ENCODE measurements at places on chromosomes 3 and 15.

DNA sequence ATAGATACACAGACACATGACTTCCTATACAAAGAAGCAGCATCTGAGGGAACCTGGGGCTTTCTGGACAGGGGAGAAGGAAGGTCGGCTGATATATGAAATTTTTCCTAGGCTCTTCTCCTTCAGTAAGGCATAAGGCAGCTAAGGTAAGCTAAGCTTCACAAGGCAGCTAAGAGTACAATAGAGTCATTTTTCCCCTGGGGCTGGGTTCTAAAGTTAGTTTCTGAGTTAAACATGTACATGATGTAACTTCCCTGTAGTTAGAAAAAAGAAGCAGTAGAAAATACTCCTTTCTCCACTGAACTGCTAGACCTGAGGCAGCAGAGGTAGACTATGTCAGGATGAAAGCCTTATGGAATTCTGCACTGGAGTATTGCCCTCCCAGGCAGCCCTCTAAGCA lies 109.6 kb downstream of the PLD1 start:
- no peak for DNase-seq

DNA sequence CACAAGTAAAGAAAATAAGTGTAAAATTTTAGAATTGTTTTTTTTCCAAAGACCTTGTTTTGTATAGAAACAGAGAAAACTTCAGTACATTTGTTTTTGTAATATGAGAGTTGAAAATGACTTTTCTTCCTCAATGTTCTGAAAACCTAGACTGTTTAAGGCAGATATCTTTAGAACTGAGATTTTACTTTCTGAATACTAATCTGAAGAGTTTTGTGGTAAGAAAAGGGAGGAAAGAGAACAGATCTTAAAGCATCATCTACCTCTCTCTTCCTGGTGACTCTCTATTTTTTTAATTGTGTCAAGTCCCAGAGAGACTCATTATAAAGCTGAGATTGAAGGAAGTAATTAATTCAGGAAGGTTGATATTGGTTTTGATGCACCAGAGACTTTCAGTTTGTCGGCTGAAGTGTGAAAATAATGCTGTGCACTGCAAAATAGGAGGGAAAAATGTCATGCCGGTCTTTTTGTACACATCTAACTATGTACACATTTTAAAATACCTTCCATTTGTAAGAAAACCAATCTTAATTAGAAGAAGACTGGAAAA lies 142.1 kb upstream of the NAALADL2 start:
- no peak for DNase-seq

GRCh38 chr15:74807282-74807681 lies 5.4 kb upstream of the LMAN1L start:
- no peak for DNase-seq

DNA sequence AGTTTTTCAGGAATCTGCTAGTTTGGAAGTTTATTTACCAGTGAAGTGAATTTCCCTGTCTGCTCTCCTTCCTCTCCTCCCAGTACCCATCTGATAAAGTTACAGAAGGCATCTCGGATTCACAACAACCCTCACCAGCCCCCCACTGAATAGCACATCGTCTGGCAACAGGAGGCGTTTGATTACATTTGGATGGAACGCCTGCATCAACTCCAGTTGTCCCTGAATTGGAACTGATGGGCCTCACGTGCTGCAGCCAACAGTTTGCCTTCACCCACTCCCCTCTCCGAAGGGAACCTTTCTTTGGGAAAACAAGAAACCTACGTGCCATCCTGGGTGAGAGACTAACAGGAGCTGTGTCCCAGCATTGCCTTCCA lies 59.5 kb upstream of the BCL6 start:
- DNase-seq, result no peak

DNA sequence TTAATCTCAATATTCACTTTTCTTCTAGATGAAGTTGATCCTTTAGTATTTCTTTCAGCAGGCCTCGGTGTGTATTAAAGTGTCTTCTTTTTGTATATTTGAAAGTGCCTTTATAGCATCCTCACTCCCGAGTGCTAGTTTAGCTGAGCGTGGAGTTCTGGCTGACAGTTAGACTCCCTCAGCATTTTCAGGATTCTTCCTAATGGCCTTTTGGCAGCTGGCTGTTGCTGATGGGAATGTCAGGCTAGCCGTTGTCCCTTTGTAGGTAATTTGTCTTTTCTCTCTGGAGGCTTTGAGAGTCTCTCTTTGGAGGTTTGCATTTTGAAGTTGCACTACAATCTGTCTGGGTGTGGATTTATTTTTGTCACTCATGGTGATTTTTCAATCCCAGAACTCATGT lies 94.4 kb downstream of the SRGAP3 start:
- no peak for DNase-seq

- no peak for DNase-seq
These were observed 10.3 kb upstream of the MCF2L2 start for GRCh38 chr3:183438735-183439134.

GRCh38 chr15:74967670-74968069 lies 11.1 kb upstream of the RPP25 start:
- no peak for DNase-seq

DNA sequence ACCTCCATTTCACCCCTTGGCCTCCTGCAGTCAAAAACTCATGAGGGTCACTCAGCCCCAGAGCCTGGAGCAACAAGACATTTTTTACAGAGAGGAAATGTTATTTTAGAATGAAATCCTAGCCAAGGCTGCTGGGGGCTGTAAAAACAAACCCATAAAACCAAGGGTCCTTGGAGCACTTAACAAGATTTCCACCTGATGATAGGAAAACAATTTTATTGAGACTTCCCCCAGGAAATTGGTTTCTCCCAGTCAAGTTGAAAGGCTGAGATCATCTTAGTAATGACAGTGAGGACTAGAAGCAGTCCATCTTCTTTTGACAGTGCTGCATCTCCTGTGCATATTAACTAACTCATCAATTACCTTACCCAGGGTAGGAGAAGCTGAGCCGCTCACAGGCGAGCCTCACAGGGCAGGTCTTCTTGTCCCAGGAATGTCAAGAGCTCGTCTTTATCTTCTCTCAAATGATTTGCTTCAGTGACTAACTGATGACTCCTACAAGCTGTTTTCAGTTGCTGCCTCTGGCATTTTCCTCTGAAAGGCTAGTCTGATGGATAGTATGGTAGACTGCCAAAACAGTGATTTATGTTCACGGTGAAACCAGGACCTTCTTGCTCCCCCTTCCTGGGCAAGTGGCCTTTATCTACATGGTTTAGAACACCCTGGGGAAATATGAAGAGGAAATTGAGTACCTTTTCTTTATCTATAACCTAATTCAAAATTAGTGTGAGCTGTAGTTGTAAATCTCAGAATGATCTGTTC lies 34.6 kb upstream of the AEN start:
- DNase-seq, result peak; percentile 53

- no peak for DNase-seq
These were observed 409.8 kb downstream of the TBL1XR1 start for GRCh38 chr3:176787506-176787905.

GRCh38 chr3:19934098-19934566 lies at the start of gene EFHB:
TSS of gene EFHB (minus strand) at chr3:19934217. CDS start at chr3:19934018, 199 bp downstream.
- DNase-seq, result peak; percentile 32

GRCh38 chr15:70783610-70784022 lies 20.3 kb upstream of the UACA start:
- DNase-seq, result no peak

DNA sequence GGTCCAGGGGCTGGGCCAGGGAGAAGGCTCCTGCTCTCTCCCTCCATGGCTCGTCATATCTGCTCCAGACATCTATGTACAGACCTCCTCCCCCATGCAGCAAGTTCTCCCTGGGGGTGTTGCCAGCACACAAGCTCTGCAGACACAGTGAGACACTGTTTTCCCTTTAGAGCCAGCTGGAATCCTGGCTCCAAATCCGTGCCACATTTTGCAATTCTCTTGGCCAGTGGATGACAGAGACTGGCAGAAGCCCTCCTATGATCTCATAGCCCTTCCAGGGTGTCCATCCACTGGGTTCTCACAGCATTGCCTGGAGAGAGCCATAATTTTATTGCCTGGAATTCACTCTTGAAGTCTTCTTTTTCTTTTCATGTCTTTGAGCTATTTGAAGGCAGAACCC lies 203.9 kb downstream of the TLE3 start:
- peak; percentile 27 for DNase-seq

- no peak for DNase-seq
These were observed 118.8 kb downstream of the MEX3B start for GRCh38 chr15:81926981-81927380.

- no peak for DNase-seq
These were observed 166.8 kb upstream of the LRRN1 start for GRCh38 chr3:3632449-3632848.

- no peak for DNase-seq
These were observed 90.2 kb downstream of the DCUN1D1 start for GRCh38 chr3:182889948-182890629.

- no peak for DNase-seq
These were observed 9.9 kb upstream of the ALPK3 start for GRCh38 chr15:84807228-84807627.

DNA sequence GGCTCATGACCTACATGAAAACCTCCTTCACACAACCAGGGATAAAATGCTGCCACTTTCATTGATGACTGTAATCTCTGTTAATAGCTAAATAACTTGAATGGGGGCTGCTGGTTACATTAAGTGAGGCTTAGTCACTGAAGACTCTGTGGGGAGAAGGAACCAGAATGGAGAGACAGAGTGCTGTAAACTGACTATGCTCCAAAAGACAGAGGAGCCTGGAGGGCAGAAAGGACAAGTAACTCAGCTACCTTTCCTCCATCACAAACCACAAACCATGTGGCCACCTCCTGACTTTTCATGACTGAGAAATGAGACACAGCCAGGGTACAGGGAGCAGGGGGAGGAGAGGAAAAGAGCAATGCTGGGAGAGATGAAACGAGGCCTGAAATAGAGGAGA lies 97.1 kb upstream of the TRIM42 start:
- no peak for DNase-seq

- DNase-seq, result no peak
These were observed 341.4 kb upstream of the ATP11B start for GRCh38 chr3:182451871-182452270.

- peak; percentile 46 for DNase-seq
These were observed 24.1 kb upstream of the SACM1L start for GRCh38 chr3:45665101-45665572.

DNA sequence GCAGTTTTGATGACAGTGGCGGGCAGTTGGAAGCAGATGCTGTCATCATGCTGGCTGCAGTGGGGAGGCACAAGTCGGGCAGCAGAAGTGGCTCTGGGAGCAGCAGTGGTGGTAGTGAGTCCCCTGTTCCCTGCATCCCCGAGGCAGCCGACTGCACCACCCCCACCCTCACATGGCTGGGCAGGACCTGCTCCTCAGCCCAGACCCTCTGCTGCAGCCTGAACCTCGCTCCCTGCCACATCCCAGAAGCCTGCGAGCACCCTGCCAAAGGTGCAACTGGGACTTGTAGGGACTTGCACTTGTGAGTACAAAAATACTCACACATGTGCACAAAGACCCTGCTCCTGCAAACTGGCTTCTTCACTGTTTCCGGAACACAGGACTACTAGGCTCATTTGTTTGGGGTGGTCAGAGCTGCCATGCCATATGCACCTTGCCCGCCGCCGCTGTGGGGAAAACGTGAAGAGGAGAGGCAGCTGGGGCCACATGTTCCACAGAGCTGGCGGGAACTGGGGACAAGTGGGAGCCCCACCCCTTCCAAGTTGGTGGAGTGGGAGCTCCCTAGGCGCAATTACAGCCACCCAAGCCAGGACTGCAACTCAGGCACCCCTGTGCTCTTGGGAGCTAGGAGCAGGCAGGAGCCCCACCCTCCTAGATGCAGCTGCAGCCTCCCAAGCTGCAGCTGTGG lies 2.2 kb downstream of the JMJD7 start:
- no peak for DNase-seq

DNA sequence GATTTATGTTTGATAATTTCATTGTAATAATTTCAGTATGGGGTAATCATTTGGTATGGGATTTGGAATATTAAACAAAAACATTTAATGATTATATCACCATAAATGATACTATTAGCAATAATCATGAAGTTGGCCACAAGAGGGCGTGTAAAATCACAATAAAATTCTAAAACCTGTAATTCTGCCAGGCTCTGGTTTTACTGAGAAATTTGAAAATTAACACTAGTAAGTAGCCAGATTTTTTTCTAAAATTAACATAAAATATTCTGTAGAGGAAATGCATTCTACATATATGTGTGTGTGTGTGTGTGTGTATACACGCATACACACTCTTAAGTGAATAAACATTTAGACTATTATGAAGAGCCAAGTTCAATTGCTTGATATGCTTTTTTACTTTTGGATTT lies 40.5 kb downstream of the FEZF2 start:
- no peak for DNase-seq

- no peak for DNase-seq
These were observed 5.2 kb upstream of the GOLIM4 start for GRCh38 chr3:168100777-168101492.

DNA sequence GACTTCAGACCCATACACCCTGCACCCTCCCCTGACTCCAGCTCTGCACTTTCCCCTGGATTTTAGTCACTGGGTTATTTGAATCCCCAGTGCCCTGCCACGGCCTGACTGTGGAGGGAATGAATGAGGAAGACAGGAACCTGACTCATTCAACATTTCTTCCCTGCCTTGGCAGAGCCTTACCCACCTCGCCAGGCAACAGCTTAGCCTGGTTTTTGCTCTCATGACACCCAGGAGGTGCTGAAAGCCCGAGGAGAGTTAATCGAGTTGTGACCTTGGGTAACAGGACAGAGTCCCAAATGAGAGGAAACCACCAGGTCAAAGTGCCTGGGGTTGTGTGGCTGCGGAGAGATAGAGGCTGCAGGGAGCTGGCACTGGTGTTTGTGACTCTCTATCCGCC lies 128.3 kb downstream of the SMAD6 start:
- DNase-seq, result no peak

DNA sequence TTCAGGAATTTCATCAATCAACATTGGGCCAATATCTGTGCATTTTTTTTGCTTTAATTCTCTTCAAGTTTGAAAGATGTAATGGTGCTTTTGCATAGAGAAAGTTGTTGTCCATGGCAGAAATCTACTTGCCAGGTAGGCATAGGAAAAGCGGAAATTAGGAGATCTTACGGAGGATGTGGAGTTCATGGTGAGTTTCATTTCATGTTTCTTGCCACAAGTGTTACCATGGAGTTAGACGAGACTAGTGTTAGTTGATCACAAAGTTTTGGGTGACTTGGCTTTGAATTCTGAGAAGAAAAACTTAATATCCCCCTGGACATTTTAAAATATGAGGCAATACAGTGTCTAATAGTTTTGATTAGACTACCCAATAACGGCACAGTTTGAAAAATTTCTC lies 1.0 kb upstream of the P2RY13 start:
- DNase-seq, result no peak

DNA sequence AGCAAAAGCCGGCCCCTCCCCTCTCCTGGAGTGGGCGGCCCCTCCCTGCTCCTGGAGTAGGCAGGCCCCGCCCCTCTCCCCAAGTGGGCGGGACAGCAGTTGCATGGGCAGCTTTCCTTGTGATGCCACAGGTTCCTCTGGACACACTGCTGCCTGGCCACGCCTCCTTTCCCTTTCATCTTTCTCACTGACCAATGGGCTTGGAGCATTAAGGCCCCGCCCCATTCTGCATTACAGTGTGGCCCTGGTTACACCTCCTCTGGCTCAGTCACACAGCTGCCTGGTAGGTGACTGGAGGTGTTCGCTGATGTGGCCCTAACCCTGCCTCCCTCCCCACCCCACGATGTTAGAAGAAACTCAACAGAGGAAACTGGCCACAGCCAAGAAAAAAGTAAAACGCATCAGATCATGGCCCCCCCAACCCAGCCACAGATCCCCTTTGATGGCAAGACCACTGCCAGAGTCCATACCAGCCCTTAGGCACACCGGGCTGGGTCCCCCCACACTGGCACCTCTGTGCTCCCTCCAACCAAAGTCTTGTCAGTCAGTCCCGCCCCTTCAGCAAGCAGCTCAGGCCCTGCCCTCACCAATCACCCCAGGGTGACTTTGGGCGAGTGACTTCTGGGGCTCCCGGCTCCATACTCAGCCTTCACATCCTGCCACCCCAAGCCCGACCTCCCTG lies 84.3 kb downstream of the ADAMTS7 start:
- DNase-seq, result peak; percentile 83
